Stimulated activated CD8-positive, alpha-beta memory T cell treated with anti-CD3 and anti-CD28 coated beads, Interleukin-4, amount 100 ng/mL, for 4 hours (primary cell): ENCODE measurements at places on chromosomes 3 and 15.

DNA sequence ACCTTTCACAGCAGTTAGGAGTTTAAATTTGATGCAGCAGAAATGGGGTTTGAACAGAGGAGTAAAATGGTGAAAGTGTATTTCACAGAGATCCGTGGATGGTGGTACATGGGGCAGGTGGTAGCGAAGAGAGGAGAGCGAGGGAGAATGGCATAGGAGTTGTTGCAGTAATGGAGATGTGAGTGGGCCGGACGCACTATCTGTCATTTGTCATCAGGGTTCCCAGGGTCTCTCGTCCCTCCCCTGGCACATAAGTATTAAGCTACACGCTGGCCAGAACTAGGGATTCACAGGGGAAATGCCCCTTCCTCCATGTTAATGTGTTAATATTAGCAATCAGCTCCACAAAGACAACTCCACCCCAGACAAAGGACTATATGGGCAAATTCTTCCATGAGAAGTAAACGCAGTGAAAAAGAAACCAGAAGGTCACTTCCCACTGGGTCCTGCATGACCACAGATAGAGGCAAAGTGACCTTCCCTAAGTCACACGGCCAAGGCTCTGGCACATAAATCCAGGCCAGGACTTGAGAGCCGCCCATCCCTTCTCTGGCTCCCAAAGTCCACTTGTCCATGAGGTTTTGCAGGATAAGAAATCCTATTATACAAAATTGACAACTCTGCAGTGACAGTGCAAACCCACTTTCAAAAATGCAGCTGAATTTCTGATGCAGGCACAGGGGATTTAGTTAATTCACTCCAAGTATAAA is 42.5 kb downstream of the ANXA2 start:
- no peak for DNase-seq

DNA sequence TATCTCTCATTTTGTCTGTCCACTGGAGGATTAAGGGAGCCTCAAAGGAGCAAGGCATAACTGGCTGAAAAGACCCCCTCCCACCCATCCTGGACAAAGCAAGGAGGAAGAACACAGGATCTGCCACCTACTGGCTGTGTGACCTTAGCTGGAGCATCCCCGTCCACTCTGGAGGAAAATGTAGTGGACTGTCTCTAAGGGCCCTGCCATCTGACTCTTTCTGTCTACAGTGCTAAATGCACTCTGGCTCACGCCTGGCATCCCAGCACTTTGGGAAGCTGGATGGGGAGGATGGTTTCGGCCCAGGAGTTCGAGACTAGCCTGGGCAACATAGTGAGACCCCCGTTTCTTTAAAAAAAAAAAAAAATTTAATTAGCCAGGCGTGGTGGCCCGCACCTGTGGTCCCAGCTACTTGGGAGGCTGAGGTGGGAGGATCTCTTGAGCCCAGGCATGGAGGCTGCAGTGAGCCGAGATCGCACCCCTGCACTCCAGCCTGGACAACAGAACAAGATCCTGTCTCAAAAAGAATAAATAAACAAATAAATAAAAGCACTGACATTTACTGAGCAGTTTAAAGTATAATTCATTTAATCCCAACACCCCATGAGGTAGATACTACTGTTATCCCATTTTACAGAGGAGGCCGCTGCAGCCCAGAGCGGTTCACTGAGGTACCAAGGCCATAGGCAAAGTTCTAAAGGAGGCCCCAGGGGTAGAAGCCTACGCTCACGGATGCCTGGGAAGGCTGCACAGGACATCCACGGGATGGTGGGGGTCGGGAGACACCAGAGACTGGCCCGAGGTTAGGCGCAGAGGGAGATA is 1.1 kb downstream of the TBC1D2B start:
- DNase-seq = no peak

DNA sequence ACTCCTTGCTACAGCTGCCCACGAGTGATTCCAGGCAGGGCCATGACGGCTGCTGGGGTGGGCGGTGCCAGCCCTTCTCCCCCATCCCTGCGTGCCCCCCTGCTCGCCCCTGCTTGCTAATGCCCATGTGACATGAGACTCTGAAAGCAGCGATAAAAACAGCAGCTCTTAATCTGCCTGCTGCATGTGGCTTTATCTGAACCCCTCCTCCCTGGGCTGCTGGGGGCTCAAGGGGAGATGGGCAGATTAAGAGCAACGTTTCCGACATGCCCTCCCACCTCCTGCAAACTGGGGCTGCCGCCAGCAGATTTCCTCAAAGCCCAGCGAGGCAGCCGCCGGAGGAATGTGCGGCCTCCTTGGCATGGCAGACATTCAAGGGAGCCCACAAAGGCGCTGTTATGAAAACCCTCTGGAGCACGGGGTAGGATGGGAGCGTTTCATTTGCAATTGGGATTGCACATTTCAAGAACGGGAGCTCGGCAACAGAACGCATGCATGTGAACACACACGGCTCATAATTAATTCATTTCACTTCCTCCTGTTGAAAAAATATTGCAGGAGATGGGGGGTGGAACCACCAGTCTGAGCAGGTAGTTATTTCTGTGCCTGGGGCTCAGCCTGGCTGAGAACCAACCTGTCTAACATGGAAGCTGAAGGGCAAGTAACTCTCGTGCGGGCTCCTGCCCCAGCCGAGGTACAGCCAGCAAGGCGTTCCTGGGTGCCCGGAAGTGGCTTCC is 504.2 kb upstream of the PROK2 start:
- DNase-seq = no peak

DNA sequence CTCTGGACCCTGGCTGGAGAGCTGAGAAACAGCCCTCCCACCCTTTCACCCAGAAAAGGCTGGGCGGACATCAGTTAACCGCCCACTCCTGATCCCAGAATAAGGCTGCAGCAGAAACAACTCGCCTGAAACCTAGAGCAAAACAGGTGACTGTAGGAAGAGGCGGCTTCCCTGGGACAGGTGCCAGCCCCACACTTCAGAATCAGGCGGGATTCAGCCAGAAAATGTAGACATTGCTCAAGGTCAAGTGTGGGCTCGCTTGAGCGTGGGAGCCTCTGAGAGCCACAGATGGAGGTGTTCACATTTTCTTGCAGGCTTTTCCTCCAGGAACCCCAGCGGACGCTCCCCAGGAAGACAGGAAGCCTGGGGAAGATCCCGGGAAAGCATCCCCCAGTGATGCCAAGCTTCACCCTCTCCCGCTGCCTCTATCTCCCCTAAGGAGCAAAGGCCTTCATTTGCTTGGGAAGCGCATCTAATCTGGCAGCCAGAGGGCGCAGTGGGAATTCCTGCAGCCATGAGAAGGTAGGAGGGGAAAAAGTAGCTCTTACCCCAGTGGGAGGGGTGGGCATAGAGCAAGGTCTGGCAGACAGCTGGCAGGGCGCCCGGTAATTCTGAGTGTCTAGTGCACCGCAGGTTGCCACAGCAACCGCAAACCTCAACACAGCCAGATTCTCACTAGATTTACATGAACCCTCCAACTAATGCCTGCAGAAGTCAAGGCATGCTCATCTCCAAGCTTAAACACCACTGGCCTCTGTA is 77.7 kb downstream of the OCA2 start:
- no peak for DNase-seq

GRCh38 chr3:154275965-154276364 is 48.3 kb downstream of the DHX36 start:
- no peak for DNase-seq

- DNase-seq = no peak
Observed at GRCh38 chr15:61031532-61031931, 197.6 kb downstream of the RORA start.

- DNase-seq = no peak
Observed at GRCh38 chr15:100099976-100100375, 241.8 kb downstream of the ADAMTS17 start.

GRCh38 chr3:142898346-142899213 is 9.7 kb upstream of the PCOLCE2 start:
- DNase-seq = no peak

GRCh38 chr15:88799341-88799740 is 3.9 kb upstream of the ACAN start:
- no peak for DNase-seq

DNA sequence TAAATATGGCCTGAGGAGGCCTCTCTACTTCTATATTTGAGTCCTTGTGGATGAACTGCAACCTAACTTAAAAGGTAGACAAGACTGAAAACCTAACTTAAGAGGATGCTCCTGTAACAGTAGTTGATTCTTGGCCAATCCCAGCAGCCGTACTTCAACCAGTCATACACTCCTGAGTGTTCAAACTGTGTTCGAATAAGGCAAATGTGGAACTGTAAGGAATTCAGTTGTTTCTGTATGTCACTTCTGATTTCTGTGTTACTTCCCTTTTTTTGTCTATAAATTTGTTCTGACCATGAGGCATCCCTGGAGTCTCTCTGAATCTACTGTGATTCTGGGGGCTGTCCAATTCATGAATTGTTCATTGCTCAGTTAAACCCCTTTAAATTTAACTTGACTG is 20.5 kb downstream of the GALK2 start:
- no peak for DNase-seq

- DNase-seq = no peak
Observed at GRCh38 chr3:15097891-15098290, 1.1 kb downstream of the RBSN start.

DNA sequence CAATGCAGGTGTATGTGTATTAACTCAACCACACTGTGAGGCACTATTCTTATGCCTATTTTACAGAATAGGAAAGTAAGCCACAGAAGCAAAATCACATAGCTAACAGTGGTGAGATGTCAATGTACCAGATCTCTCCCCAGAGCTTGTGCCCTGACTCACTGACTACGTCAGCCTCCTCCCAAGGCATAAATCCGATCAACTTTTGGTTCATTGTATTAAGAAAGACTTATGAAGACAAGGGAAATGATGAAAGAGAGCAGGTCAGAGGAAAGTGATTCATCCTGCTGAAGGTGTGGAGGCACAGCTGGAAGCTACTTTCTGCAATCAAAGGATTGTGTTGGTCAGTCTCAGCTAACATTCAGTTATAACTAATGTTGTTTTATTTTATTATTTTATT is 33.0 kb upstream of the SV2B start:
- DNase-seq = no peak

DNA sequence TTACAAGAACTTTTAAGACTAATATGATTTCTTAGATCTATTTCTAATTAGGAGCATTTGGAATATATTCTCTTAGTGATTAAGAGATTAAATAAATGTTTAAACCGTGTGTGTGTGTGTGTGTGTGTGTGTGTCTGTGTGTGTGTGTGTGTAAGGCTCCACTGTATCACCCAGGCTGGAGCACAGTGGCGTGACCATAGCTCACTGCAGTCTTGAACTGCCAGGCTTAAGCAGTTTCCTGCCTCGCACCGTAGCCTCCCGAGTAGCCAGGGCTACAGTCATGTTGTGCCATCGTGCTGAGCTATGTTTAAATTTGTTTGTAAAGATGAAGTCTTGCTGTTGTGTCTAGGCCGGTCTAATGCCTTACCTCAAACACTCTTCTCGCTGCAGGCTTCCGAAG is 109.4 kb downstream of the KLHL25 start:
- DNase-seq = no peak

DNA sequence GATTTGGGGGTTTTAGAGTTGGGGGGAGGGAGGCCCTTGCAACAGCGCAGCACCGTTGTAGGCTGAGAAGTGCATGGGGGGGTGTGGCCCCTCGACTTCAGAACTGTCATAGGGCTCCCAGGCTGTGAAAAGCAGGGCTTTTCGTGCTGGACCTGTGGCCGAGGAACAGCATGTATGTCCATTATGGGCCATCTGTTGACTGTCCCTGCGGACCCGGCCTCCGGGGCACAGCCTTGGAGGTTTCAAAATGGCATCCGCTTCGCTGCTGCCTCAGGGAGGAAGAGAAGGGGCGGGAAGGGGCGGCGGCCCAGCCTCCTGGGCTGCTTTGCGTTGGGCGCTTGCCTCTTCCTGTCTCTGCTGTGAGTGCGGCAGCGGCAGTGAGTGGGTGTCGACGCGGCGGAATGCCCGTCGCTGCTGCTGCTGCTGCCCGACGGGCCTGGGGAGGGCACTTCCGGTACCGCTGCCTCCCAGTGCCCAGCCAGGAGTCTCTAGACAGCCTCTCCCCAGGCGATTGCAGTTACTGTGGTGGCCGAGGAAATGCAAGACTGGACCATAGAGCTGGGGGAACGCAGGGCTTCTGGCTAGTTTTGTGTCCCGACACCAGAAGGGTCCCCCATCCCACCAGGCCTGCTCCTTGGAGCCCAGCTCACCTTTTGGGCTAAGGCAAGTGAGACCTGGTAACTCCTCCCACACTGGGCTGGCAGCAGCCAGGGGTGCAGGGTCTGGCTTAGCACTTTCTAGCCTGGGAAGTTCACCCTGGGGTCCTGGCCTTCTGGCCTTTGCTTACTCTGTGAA is 1.9 kb downstream of the GNAI2 start:
- peak; percentile 78 for DNase-seq

- no peak for DNase-seq
Observed at GRCh38 chr15:40450047-40450446, 9.3 kb downstream of the BAHD1 start.

- no peak for DNase-seq
Observed at GRCh38 chr3:184665101-184665500, 46.8 kb downstream of the MAGEF1 start.

DNA sequence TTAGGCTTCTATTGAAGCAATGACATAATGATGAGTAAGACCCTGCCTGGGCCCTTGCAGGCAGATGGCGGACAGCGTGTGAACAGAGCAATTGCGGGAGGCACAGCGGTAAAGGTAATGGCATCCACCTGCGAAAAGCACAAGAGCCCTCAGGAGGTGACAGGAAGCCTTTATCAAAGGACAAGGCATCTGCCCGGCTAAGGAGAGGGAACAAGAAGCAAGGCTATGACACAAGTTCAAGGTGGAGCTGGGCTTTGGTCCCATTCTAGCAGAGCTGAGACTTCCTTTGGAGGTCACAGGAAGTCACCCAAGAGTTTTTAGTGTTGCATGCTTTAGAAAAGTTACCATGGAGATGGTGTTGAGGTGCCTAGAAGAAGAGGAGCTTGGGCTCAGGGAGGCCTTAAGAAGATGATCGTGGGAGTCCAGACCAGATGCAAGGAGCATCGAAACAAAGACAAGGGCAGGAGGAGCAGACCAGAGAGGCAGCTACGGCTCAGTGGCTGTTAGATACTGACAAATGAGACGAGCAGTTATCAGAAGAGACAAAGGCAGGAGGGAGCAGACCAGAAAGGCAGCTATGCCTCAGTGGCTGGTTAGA is 34.5 kb downstream of the OSBPL10 start:
- no peak for DNase-seq

- DNase-seq = no peak
Observed at GRCh38 chr3:81027344-81027743, 734.1 kb downstream of the GBE1 start.

DNA sequence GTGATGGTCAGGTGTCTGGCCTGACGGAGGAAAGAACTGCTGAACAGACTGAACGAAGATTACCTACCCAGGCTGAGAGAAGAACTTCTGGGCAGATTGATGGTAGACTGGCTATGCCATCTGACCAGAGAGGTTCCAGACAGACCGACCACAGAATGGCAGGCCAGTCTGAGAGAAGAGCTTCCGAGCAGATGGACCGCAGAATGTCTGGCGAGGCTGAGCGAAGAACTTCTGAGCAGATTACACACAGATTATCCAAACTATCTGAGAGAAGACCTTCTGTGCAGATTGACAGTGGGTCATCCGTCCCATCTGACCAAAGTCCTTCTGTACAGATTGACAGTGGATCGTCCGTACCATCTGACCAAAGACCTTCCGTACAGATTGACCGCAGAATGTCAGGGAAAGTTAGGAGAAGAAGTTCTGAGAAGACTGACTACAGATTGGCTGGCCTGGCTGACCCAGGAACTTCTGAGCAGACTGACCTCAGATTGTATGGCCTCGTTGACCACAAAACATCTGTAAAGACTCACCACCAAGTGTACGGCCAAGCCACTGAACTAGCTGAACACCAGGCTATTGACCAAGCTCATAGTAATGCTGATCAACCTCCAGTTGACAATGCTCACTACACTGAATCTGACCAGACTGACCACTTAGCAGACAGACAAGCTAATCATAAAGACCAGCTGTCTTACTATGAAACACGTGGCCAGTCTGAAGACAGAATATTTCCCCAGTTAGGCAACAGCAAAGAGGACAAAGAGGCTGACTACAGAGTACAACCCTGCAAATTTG is 812 bp downstream of the TEX55 start:
- no peak for DNase-seq
